ENCODE measurements at places on chromosomes 16 and 17.

DNA sequence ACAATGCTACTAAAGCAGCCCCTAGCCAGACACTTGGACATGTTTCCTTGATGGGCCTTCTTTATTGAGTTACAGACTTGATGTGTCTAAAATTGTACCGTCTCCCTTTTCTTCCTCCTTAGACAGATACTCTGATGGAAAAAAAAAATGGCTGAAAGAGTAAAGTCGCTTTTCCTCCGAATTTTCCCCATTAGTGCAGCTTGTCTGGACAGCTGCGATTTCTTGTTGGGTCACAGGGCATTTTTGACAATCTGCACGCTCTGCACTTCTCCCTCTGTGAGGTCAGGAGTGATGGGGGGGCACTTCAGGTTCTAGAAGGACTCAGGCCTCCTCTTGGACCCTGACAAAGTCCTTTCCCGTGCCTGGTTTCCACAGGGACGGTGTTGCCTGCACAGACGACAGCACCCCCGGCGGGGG lies 968 bp upstream of the PRKAR1A start:
- no peak for DNase-seq

DNA sequence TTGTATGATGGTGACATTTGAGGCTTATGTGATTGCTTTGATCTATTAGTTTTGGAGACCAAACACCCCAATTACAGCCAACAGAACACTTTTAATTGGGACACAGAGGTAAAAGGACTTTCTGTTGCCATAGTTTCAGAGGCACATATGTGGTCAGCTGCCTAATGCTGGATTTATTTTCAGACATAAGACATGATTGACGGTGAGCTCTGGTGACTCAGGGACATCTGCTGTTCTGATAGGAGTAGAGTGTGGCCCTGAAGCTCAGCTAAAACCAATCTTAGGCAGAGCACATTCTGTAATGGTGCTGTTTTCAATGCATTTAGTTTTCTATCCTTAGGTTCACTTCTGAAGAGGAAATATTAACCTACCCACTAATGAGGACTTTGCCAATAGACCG lies 247.1 kb downstream of the UTP18 start:
- no peak for DNase-seq

DNA sequence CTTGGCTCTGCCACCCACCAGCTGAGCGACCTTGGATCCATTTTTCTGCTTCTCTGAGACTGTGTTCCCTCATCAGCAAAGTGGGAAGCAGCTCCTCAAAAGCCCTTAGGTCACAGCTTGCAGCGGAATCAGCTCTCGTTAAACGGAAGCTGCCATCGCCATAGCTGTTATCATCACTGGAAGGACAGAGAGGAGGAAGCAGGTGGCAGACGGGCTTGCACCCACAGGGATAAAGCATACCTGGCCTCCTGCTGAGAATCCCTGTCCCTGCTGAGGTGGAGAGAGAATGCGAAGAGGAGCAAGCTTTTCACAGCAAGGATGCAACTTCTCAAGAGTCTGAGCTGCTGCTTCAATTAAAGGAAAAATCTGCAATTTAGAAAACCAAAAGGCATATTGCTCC lies 106.6 kb downstream of the CLEC16A start:
- peak; percentile 54 for DNase-seq

DNA sequence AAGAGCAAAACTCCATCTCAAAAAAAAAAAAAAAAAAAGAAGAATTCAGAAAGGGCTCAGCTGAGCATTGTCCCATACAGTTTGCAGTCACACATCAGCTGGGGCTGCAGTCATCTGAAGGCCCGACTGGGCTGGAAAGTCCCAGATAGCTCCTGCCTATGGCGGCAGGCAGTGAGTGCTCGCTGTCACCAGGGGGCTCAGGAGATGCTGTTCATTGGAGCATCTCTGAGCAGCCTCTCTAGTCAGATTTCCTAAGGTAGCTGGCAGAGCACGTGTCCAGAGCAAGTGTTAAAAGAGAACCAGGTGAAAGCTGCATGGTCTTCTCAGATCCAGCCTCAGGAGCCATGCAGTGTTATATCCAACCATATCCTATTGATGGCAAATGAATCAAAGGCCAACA lies 75.8 kb downstream of the WSCD1 start:
- DNase-seq: no peak

DNA sequence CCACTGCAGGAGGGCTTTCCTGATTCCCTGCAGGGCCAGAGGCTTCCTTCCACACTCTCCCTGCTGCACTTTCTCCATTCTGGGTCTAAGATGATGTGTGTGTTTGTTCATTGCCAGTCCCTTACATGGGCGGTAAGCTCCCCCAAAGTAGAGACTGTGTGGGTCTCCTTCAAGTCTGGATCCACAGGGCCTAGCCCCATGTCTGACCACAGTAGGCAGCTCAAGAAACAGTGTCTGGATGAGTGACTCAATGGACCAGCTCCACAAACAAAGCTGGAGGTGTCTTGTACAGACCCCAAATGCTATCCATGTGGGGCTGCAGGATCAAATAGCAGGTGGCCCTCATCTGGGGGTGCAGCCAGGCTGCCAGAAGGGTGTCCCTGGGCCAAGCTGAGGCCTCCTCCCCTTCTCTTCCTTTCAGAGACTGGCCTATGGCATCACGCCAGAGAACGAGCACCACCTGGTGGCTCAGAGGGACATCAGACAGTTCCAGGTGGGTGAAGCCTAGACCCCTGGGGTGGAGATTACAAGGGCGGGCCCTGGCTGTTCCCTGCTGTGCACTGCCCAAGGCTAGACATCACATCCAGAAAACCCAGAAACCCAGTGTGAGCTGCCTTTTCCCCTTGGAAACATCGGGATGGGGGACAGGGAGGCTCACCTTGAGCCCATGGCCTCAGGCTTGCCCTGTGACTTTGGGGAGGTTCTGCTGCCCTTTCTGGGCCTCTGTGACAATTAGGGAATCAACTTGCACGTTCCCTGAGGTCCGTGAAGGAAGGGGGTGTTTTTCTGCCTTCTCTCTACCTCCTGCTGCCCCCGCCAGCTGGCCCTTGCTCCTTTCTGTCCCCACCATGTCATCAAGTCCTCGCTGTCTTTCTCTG lies 45.9 kb downstream of the SLC6A2 start:
- no peak for DNase-seq

DNA sequence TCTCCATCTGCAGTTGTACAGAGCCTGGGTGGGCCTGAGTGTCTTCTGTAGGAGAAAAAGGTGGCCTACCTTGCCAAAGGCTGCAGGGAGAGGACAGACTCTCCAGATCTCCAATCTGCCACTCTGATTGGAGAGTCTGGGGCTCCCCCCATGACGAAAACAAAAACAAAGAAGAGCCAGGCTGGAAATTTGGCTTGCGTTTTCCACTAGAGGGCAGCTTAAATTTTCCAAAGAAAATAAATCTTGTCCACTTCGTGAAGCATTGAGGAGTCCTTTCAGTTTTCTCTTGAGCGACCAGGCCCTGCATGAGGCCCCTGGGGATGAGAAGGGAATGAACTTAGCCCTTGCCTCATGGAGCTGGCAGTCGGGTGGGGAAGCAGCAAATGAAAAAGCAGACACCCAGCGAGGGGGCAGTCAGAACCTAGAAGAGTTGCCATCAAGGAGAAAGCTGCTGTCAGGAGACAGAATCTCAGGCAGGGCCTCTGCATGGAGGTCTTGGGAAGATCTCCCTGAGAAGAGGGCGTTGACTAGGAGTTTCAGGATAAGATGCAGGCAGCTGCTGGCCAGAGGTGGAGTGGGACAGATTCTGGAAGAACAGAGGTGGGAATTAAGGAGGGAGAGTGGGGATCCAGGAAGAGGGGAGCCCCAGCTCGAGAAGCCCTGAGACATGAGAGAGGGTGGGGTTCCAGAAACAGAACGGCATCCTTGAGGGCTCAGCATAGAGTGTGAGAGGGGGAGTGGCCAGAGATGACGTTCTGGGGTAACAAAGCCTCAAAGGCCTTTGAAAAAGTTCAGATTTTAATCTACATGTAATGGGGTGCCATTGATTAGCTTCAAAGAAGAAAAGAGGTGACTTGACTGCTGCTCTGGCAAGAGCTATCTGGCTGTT lies 8.4 kb upstream of the SHCBP1 start:
- no peak for DNase-seq

GRCh38 chr16:58152246-58152868 lies 23.2 kb upstream of the CFAP20 start:
- DNase-seq: no peak

- DNase-seq: no peak
Measured at GRCh38 chr17:48333034-48333530, 96.9 kb downstream of the SKAP1 start.

DNA sequence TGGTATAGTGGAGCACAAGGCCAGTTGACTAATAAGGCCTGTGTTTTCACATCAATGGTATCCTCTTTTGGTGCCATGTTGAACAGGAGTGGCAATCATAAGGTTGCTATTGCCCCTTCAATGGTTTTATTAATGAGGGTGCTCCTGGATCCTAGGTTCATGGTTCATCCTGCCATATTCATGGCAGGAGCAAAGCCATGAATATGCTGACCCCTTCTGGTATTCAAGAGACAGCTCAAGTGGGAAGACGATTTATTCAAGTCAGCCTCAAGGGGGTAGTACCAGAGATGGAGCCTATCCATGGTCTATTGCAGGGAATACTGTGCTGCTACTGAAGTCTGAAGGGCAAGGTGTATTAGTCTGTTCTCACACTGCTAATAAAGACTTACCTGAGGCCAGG lies 2.6 kb downstream of the ABCA9 start:
- DNase-seq: no peak

- DNase-seq: no peak
Measured at GRCh38 chr16:86821895-86822294, 243.5 kb downstream of the FOXL1 start.

DNA sequence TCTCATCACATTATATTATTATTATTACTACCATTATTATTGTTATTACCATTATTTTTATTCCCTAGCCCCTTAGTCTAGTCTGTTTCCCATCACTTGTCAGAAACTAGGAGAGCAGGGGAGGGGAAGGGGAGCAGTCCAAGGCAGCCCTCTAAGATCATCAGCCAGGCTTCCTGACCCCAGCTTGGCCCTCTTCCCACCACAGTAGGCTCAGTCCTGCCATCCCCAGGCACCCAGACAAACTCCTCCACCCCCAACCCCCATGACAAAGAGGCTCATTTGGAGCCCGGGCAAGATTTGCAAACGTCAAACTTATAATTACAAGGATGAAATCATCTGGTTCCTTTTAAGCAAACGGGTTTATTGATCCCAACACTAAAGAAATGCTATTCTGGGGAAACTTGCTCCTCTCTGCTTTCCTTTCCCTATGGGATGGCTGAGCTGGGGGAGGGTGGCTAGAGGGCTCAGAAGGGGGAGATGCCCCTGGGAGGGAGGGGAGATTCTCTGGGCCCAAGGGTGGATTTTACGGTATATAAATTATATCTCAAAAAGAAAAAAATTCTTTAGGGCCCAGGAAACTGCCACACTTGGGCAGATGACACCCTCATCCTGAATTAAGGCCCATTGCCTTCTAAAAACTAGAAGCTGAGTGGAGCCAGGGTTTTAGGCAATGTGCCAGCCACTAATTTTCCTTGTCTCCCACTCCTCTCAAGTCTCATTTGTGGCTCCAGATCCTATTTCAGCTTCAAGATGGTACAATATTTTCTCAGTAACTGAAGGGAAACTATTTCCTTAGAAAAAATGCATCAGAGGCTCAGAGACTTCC lies 4.4 kb upstream of the CBFB start:
- no peak for DNase-seq

All from NCI-H2107 (cell line).